ENCODE measurements at places on chromosomes 4 and X. TPM values are rescaled to one million over a fixed set of nuclear protein-coding genes. Genes with fewer than 3 reads are reported as not detected.

The MYOZ2 gene
- total RNA-seq: not detected

DNA sequence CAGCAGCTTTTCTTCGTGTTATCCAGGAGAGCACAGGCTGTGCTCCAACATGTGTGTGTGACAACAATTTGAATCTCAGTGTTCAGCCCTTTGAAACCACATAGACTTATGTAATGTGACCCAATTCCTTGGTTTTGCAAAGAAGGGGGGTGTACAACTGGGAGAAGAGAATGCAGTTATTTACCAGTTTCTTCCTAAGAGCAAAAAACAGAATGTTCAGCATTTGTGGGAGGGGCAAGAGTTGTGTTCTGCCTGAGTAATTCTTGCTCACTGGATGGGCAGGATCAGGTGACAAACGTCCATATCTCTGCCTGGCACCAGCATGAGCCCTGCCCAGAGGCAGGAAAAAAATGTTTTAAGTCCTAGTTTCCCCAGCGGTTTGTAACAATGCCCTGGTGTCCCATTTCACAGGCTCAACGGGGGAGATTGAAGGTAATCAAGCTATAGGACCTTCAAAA is 72.0 kb downstream of the PRPS1 start:
- DNase-seq: no peak

GRCh38 chr4:186472948-186473347 is 82.4 kb downstream of the MTNR1A start:
- DNase-seq: peak; percentile 32

- no peak for DNase-seq
Measured at GRCh38 chr4:63618883-63619718, 790.1 kb downstream of the TECRL start.

The GNL3L gene
- total RNA-seq: 59.1 TPM

- no peak for DNase-seq
Measured at GRCh38 chr4:129278868-129279267, 182.9 kb downstream of the C4orf33 start.

- no peak for DNase-seq
Measured at GRCh38 chr4:130146773-130147172, 1050.8 kb downstream of the C4orf33 start.

DNA sequence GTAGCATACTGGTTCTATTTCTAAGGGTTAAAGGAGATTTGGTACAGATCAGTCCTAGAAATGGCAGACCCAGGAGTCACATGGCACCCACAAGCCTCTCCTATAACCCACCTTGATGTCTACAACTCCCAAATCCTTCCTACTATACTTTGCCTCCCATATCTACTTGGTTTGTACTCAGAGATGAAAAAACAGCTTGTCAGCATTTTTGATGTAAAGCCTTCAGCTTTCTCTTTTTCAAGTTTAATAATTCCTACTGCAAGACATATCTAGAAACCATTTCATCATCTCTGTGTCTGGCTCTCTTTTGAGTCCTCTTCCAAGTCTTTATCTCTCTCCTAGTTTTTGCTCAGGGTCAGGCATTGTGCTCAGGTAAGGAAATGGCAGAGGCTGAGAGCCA is 82.9 kb downstream of the NYX start:
- DNase-seq: no peak

DNA sequence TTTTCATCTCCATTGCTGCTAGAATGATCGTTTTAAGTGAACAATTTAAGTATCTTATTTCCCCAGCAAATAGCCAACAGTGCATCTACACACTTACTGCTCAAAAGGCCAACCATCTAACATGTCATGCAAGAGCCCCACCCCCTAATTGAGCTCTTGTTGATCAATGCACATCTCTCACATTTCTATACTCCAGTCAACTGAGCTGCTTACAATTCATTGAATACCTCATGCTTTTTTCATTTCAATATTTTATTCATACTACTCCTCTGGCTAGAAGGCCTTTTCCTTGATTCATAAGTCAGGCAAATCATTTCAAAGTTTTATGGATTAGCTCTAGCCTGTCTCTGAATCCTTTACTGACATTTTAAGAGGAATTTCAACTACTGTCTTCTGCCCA is 79.0 kb upstream of the WDR17 start:
- no peak for DNase-seq

The TLR10 gene
- 0.30 TPM for total RNA-seq

DNA sequence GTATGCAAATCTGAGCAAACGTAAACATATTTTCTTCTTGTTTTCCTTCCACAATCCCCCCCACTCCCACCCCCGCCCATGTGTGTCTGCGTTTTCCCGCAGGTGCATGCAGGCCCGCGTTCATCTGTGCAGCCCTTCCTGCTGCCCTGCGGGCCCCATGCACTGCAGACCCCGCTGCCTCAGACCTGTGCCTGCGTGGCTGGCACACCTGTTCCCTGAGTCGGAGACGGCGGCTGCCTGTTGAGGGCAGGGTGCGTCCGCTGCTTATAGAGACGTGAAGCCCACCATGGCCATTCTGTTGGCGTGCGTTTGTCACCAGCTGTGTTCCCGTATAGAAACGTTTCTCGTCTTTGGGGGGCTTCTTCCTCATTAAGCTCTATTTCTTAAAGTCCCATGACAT is 51.5 kb downstream of the PCGF3 start:
- no peak for DNase-seq

- DNase-seq: no peak
Measured at GRCh38 chrX:122344816-122345215, 839.3 kb upstream of the GRIA3 start.
